Hindlimb muscle (tissue), 1 donor: ENCODE measurements at places on chromosomes 11 and 22. TPM values are rescaled to one million over a fixed set of nuclear protein-coding genes. Genes with fewer than 3 reads are reported as not detected.

GRCh38 chr11:123579482-123579812 is 75.0 kb downstream of the SCN3B start:
- no peak for DNase-seq

DNA sequence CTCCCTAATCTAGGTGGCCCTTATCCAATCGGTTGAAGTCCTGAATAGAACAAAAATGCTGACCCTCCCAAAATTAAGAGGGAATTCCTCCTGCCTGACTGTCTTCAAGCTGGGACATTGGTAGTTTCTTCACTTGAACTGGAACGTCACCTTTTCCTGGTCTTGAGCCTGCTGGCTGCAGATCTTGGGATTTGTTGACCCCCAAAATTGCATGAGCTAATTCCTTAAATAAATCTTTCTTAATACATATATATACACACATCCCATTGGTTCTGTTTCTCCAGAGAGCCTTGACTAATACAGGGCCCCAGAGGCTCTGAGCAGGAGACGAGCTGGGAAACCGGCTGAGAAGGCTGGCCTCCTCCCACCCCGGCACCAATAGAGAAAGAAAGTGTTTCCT is 46.2 kb downstream of the TRIM29 start:
- DNase-seq: no peak

DNA sequence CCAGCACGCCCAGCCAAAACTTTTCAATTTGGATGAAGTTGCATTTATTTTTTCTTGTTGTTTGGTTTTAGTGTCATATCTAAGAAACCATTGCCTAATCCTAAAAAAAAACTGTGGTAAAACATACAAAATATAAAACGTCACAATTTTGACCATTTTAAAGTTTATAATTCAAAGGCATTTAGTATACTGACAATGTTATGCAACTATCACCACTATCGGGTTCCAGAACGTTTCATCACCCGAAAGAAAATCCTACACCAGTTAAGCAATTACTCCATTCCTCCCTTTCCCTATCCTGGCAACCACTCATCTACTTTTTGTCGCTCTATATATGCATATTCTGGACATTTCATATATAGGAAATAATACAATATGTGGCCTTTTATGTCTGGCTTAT is 30.5 kb upstream of the PHOX2A start:
- no peak for DNase-seq

GRCh38 chr11:68398995-68399851 is 61.3 kb upstream of the PPP6R3 start:
- peak; percentile 38 for DNase-seq

The GSTT2 gene
- 0.41 TPM for polyA plus RNA-seq

The MAPK8IP2 gene
- polyA plus RNA-seq: 0.70 TPM
